ENCODE measurements at places on chromosomes 3 and 15.

DNA sequence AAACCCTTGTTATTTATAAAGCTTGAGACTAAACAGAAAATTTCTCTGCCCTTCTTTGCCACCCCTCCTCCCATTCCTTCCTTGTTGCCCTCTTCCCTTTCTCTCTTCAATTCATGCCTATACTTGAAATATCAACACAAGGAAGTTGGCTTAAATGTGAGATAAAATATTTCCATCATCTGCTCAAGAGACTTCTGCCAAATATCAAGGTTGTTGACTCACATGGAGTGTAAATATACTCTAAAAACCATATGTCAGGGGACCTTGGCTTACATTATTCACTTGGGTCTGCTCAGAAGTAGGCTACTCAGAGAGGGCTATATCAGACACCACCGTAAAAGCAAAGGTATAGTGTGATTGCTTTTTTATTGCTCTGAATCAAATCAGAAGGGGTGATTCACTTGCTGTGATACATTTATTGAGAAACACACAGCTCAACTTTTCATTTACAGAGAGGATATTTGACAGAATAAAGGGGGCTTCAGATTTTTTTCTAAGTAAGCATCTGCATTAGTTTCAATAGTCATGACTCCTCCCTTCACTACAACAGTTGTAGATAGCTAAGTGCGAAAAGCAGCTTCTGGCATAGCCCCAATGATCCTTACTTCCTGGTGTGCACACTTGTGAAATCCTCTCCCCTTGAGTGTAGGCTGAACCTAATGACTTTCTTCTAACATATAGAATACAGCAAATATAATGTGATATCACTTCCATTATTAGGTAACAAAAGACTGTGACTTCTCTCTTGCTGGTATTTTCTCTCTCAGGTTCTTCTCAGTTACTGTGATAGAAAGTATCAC lies 386.2 kb downstream of the EFHB start:
- DNase-seq: no peak

DNA sequence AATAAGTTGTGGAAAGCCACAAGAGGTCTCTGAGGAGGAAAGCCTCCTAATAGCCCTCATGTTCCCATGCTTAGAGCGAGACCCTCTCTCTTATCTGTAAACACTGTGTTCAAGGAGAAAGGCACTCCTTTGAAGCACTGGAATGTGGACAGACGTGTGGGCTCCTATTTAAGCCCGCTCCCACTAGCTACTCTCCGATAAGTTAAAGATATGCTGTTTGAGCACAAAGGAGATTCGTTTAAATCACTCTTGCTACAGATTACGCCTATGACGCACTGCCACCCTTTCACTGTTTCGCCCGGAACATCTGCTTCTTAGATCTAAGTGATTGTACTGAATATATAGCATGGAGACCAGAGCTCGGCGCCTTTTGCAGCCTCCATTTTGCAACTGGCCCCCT lies 57.8 kb upstream of the FAM3D start:
- DNase-seq: no peak

- peak; percentile 37 for DNase-seq
These were observed 37.8 kb downstream of the BOC start for GRCh38 chr3:113249111-113249510.

DNA sequence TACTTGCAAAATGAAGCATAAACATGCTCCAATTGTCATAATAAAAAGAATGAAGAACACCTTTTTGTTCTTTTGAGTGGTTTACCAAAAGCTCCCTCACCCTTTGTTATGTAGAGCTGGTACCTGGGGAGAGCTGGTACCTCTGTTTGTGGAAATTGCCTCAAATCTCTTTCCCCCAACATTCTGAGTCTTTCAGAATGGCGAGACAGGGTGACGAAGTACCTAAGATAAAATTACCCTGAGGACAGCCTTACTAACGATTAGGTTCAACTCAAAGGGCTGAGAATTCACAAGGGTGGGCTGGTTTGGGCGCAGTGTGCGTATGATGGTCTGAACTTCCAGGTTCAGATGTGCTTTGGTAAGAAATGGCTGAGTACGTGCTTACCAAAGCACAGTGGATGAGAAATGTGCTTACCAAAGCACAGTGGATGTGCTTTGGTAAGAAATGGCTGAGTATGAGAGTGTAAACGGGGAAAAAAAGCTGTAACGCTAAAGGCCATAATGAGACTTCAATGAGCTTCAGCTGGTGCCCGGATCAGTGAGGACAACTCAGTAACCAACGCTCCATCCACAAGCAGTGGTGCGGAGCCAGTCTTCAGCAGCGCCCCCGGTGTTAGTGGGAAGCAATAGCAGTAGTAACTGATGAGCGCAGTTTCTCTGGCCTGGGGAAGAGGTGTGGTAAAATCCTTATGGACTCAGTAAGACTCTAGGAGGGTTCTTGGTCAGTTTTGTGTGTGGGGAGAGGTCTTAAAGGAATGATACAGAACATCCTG lies 72.3 kb upstream of the LRIG1 start:
- no peak for DNase-seq

DNA sequence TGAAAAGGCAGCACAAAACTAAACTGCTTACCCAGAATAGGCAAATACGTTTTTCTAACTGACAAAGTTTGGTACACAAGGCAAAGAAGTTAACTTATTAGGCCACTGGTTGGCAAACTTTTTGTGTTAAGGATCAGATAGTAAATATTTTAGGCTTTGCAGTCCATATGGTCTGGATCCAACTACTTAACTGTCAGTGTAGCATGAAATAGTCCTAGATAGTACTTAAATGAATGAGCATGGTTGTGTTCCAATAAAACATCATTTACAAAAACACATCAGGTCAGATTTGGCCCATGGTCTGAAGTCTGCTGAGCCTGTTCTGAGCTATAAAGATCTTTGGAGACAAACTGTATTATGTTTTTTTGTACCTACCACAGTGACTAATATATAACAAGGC lies 136.9 kb downstream of the PCCB start:
- DNase-seq: no peak

DNA sequence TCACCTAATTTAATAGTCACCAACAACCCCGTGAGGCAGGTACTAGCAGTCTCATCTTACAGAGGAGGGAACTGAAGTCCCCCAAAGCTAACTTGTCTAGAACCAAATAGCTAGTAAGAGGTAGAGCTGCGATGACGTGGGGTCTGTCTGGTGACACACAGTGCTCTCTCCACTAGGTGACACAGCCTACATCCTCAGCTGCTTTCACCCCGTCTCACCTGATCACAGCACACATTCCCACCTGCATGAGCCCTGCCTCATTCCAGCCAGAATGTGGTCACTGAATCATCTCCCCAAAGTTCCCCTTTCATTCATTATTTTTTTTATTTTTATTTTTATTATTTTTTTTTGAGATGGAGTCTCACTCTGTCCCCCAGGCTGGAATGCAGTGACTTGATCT lies 21.3 kb upstream of the MAGEF1 start:
- DNase-seq: no peak

DNA sequence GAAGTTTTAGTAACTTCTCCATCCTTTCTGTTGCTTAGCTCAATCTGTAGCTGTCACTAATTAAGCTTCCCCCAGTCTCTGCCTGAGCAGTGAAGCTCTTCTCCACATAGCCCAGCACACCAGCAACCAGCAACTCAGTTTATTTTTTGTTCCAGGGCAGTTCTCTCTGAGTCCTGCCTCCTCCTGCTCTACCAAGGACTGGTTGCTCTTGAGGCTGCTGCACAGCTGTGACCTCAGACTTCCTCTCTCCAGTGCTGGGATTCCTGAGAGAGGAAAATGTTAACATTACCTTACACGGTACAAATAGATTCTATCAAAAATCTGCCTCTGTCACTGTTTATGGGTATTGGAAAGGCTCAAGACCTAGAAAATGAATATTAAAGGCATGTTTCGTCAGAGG lies 294.7 kb downstream of the OXSM start:
- no peak for DNase-seq

- peak; percentile 92 for DNase-seq
These were observed at the start of gene CHRNA5 for GRCh38 chr15:78565097-78565950. Gene CHRNA5, plus strand, starts transcription at chr15:78565520. Its CDS starts 200 bp downstream, at chr15:78565720.

GRCh38 chr3:33231756-33232465 lies 13.3 kb upstream of the SUSD5 start:
- no peak for DNase-seq

- no peak for DNase-seq
These were observed 164.8 kb downstream of the GRM7 start for GRCh38 chr3:7025581-7026300.

- DNase-seq: no peak
These were observed 130.8 kb upstream of the SLC2A2 start for GRCh38 chr3:171157286-171157685.

- no peak for DNase-seq
These were observed 410.3 kb upstream of the TPRG1 start for GRCh38 chr3:188761439-188761838.

DNA sequence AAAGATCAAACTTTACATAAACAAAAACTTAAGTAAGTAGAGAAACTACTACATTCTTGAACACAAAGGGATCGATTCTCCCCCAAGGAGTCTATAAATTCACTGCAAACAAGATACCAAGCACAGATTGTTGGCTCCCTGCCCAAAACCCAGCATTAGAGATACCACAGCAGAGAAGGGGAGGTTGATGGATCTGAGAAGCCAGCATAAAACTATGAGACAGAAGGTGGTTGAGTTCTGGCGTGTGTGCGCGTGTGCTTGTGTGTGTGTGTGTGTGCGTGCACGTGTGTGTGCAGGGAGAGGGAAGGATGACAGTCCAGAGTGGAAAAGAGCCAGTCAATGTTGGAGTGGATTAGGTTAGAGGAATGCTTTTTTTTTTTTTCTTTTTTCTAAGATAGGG lies 143.2 kb upstream of the PRR20G start:
- DNase-seq: no peak

DNA sequence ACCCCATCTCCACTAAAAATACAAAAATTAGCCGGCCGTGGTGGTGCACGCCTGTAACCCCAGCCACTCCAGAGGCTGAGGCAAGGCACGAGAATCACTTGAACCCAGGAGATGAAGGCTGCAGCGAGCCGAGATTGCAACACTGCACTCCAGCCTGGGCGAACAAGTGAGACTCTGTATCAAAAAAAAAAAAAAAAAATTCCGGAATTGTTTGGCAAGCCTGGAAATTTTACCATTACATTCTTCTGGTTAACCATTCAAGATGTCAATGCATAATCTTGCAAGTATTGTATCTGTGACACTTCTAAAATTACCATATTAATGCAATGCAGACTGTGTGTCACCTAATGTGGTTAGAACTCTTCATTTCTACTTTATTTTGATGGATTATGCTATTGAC lies 67.0 kb downstream of the CSNK1G1 start:
- no peak for DNase-seq

GRCh38 chr3:43787330-43787729 lies 96.6 kb downstream of the ABHD5 start:
- DNase-seq: no peak

DNA sequence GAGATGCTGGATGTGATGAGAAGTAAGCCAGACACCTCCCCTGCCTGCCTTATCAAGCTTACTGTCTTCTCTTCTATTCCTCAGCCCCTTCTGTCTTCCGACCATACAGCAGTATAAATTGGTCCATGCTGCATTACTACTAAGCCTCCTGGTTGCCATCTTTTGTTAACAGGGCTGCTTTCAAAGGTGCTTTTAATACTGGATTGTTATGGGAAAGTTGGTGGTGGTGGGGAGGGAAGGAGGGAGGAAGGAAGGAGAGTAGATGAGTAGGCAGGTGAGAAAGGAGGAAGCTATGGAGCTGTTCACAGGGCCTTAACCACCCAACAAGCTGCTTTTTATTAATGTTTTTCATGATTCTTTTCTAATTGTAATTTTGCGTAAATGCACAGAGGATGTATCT lies 114.9 kb downstream of the SLC25A26 start:
- DNase-seq: no peak

- DNase-seq: no peak
These were observed 20.3 kb upstream of the SIAH2 start for GRCh38 chr3:150783316-150783715.

DNA sequence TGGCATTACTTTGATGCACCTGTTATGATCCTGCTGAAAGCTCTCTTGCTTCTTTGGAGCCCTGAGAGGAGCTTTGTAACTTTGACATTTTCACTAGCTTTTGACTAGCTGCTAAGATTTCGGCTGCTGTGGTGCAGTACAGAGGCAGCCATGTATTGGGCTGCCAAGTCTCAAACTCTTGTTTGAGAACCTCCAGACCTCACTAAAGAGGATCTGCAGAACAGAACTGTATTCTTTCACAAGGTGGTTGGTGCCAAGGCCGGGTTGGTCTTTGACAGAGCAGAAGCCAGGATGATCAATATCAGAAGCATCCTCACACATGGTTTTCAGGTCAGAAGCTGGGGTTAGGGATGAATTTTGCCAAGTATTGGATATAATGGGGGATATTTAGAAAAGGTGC lies 34.6 kb upstream of the GOLGA8B start:
- no peak for DNase-seq

GRCh38 chr3:120475722-120476377 lies 25.1 kb upstream of the FSTL1 start:
- no peak for DNase-seq

GRCh38 chr15:65638109-65638508 lies 16.4 kb downstream of the SLC24A1 start:
- no peak for DNase-seq

DNA sequence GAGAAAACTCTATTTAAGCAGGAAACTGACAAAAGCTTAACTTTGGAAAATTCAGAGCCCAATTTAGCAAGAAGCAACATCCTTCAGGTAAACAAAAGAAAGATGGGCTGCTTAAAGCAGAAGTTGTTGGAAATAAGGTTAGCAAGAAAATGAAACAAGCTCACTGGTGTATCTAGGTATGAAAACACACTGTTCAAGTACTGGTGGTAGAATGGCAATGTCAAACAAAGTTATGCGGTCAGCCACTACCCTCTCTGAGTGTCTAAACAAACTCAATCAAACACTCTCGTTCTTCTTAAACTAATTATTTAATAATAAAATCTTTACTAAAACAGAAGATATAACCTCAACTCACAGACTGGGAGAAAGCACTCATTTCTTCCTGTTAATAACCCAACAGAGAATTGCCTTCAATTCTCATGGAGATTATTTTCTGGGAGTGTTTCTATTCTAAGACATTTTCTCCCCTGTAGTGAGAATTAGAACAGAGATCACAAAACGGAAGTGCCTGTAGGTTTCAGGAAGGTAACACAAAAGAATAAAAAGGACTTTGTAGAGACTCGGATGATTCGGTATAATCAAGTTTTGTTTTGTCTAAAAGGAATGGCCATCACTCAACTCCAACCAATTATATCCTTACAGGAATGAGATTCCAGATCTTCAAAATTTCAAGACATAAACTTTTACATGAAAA lies 28.9 kb downstream of the PRICKLE2 start:
- no peak for DNase-seq

GRCh38 chr3:168707900-168708299 lies 612.2 kb upstream of the GOLIM4 start:
- no peak for DNase-seq

DNA sequence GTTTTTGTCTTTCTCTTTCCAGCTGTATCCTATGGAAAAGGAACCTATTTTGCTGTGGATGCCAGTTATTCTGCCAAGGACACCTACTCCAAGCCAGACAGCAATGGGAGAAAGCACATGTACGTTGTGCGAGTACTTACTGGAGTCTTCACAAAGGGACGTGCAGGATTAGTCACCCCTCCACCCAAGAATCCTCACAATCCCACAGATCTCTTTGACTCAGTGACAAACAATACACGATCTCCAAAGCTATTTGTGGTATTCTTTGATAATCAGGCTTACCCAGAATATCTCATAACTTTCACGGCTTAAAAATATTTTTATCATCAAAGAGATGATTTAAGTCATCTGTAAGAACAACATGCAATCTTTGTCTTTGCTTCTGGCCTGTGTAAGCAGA lies 44.9 kb upstream of the PARP14 start:
- DNase-seq: peak; percentile 27

Measured in RWPE1 (cell line).